Activated CD4-positive, alpha-beta T cell treated with anti-CD3 and anti-CD28 coated beads, Interleukin-10, Interleukin-2, amounts not matched to agents 100 ng/mL and 50 ng/mL, durations not matched to agents 16 hours and 8 hours (primary cell): ENCODE measurements at places on chromosomes 13 and 19.
A peak's percentile ranks its signal among the peaks of the same experiment; 100 is the strongest.

DNA sequence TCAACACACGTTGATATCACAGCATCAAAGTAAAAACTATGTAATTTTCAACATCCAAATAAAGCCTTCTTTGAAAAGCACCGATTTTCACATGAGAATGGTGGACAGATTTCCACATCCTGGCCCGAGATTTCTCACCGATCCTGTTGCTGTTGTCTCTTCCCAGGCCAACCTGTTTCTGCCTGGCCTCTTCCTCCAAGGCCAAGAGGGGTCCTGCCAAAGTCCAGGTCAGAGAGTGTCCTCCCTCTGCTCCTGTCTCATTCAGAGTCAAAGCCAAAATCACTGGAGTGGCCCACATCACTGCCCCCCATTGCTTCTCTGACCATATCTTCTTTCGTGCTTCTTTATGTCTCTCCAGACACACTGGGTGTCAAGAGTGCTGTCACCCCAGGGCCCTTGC lies 49.5 kb downstream of the CHST8 start:
- no peak for DNase-seq

DNA sequence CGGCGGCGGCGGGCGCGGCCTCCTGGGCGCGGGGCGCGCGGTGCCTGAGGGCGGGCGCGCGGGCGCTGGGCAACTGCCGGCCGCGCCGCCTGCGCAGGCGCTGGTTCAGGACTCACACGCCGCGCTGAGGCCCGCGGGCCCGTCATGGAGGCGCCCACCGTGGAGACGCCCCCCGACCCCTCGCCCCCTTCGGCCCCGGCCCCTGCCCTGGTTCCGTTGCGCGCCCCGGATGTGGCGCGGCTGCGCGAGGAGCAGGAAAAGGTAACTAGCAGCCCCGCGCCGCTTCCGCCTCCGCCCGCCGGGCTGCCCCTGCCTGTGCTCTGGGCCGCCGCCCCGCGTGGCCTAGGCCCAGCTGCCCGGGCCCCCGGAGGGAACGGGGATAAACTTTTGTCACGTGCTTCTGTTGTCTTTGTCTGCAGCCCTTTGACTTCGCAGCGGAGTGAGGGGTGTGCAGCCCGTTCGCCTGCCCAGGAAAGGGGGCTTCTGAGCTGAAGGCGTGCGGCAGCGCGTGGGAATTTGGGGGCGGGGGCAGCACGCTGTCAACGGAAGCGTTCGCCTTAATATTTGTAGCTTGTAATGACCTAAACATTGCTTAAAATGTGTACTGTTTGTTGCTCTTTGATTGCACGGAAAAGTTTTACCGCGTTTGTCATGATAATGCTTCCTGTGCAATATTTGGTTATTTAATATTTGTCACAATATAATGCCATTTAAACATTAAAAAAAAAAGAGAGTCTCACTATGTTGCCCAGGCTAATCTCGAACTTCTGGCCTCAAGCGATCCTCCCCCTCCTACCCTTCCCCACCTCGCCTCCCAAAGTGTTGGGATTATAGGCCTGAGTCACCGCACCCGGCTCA lies 594 bp downstream of the URI1 start:
- DNase-seq = peak; percentile 83

GRCh38 chr13:46603165-46603603 lies 50.2 kb downstream of the LRCH1 start:
- DNase-seq = no peak

- no peak for DNase-seq
Observed at GRCh38 chr19:46213806-46214205, 15.7 kb upstream of the IGFL1 start.

DNA sequence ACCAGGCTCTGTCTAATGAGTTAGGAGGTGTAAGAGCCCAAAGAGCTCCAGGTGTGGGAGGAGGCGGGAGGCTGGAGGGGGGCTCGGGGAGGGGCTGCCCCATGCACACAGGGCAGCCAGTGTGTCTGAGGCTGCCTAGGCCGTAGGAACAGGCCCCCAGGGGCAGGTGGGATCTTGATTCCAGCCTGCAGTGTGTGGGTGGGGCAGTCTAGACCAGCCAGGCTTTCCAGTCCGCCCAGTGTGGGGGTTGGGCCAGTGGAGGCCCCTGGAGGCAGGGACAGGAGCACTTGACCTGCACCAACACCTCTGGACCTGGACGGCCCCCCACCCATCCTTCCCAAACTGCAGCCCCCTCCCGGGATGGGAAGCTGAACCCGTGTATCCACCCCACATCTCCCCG lies 5.4 kb upstream of the CAMSAP3 start:
- DNase-seq = no peak

DNA sequence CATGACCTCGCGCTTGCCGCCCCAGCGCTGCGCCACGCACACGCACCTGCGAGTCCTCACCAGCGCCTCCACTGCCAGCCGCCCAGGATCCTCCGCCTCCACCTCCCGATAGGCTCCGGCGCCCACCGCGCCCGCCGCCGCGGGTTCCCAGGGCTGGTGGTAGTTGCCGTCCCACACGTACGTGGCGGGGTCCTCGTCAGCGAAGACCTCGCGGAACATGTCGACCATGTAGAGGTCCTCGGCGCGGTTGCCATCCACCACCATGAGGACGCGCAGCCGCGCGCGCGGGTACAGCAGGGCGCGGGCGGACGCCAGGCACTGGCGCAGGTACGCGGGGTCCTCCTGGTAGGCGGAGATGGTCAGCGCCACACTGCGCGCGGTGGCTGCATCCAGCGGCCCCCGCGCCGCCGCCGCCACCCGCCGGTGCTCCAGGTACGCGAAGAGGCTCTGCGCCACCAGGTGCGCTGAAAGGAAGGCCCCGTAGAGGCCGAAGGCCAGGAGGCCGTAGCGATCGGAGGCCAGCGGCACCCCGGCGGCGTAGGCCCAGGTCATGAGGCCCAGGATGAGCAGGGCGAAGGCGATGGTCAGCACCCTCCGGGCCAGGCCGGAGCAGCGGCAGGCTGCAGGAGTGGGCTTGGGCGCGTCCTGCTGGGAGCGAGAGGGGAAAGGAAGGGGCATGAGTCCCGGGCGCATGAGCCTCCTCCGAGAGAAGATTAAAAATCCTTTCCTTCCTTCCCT lies 4.4 kb downstream of the HAS1 start:
- no peak for DNase-seq

DNA sequence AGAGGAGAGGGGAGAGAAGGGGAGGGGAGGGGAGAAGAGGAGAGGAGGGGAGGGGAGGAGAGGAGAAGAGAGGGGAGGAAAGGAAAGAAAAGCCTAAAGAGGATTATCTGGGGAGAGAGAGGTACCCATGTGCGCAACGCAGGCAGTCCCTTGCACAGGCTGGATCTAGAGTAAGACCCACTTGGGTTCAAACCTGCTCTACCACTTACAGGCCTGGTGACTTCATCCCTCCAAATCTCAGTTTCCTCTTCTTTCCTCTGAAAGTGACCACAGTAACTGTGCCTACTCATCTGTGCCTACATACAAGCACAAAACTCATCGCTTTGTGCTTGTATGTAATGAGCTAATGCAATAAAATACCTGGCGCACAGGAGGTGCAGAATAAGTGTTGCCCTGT lies 732 bp upstream of the MAP1S start:
- DNase-seq = peak; percentile 61

- no peak for DNase-seq
Observed at GRCh38 chr19:47176071-47176626, 45.5 kb downstream of the SAE1 start.

- DNase-seq = peak; percentile 73
Observed at GRCh38 chr13:44237276-44237767, 136.3 kb upstream of the SERP2 start.

GRCh38 chr13:67829641-67830040 lies 599.5 kb upstream of the PCDH9 start:
- no peak for DNase-seq

DNA sequence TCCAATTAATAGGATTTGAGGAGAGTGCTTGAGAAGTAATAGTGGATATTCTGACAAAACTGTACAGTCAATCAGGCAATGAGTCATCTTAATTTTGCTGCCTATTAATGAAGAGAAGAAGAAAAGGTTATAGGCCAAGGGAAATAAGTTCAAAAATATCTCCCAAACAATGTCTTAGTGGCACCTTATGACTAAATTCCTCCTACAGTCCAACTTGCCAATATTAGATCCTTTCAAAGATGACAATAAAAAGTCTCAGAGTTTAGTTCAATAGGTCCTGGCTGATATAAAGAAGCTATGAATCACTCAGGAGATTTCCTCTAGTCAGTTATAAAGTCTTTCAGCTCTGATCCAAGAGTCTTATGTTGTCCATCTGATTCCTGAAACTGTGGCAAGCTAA lies 27.9 kb downstream of the UGGT2 start:
- no peak for DNase-seq

GRCh38 chr13:98598043-98598442 lies 21.1 kb upstream of the STK24 start:
- DNase-seq = no peak

GRCh38 chr19:19428746-19429145 lies 23.3 kb downstream of the GATAD2A start:
- no peak for DNase-seq

GRCh38 chr19:924553-925086 lies 1.2 kb upstream of the ARID3A start:
- peak; percentile 52 for DNase-seq

DNA sequence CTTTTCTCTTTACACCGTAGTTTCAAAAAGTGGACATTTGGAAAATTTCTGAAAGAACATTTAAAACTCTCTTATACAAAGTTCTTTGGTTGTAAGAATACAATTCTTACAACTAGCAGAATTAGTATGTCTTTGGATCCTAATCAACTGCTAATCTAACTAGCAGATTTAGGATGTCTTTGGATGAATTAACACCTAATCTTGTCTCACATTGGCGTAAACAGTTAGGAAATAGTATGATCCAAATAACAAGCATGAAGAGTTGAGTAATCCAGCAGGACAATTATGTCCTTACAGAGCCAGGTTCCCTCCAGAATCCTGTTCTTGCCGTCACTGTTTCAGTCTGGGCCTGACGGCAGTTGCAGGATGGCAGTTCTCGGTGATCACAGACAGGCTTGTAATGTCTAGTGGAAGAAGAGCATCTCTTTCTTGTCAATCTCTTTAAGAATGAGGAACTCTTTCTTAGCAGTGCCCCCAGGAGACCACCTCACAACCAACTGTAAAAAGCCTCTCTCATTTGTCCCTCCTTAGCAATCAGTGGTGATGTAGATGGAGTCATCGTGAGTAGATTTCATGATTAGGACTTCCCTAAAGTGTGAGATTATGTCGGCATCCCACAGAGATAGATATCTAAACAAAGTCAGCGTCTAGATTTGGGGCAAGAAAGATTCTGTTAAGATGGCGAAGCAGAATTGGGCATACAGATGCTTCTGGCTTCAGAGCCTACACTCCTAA lies 5.7 kb upstream of the TNFSF13B start:
- no peak for DNase-seq

DNA sequence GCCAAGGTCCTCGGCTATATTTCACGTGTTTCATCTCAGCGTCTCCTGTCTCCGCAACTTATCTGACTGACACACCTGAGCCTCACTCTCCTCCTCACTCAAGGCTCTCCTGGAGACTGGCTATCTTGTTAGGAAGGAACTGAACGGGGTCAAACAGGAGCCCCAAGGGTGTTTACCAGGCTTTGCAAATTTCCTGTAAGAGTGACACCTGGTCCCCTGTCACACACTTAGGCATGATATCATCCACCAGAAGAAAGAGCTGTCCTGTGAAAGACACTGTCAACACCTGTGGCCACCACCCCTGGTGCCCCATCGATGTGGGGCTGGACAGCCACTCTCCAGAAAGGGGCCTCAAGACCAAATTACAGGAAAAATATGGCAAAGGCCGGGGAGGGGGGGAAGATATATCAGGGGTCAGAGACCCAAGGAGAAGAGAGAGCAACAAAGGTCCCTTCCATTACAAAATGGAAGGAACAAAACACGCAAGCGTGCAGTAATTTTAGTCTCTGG lies 2.9 kb downstream of the CD70 start:
- peak; percentile 26 for DNase-seq
